NCI-H1436 (cell line): ENCODE measurements at places on chromosomes 2 and 18.

- peak; percentile 6 for DNase-seq
These were observed 117.4 kb upstream of the RPRM start for GRCh38 chr2:153595939-153596338.

GRCh38 chr2:168501466-168502065 is 45.5 kb downstream of the CERS6 start:
- no peak for DNase-seq

DNA sequence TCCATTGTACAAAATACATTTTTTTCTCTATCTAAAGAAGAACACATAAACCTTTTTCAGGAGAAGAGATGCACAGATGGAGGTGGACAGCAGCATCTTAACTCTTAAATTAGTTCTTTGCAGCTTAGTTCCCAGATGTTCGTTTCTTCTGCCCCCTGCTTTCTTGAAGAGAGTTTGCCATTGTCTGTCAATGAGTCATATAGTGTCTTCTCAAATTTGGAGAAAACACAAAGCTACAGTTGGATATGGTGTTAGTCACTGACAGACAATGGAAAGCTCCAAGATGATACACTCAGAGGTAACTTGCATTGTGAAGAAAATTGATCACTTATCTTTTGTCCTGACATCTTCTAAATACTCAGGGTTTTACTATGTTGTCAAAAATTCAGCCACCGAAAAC is 48.8 kb upstream of the TMEFF2 start:
- no peak for DNase-seq

DNA sequence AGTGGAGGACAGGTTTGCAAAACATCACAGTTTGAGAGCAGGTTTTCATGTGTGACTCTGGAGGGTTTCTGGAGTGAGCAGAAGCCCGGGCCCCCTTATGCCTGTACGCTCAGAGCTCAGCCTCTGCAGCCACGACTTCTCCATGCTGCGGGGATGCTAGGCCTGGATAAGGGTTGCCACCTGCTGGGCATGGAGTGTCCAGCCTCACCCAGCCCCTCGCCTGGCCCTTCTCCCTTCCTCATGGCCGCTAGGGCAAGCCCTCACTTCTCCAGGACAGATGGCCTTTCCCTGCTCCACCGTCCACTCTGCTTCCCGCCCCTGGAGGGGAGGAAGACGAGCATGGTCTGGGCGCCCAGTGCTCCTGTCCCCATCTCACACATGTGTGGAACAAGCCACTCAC is 318.7 kb downstream of the GBX2 start:
- no peak for DNase-seq

DNA sequence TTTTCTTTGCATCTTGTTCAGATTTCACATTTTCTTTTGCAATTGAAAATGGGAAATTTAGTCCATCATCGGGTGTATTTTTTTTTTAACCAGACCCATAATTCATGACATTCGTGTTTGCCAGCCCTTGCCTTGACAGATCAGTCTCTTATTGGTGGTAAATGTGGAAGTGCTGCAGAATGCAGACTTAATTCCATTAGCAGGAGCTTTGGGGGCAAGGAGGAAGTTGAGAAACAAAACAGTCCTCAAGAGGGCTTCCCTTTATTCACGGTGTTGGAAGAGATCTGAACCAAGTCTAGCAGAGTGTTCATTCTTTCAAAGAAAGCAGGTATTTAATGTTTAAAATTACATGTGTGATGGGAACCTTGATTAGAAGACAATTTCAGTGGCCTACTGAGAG is 16.6 kb upstream of the RPE start:
- DNase-seq, result no peak

DNA sequence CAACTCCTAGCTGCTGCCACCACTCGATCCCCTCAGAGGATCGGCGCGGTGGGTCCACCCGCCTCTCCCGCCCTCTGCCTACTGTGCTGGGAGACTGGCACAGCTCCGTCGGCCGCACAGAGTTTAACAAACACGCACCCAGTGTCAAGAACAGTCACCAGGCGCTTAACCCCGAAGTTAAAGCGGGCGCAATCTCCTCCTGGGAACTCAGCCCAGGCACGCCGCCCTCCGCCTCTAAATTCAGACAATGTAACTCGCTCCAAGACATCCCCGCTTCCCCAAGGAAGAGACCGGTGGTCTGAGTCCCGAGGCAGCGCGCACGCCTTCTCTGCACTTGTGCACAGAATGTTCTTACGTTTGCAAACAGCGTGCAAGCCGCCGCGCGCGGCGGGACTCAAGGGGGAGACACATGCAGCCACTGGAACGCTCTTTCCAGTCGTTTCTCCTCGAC is 533 bp downstream of the CXCR4 start:
- peak; percentile 17 for DNase-seq

- no peak for DNase-seq
These were observed 12.7 kb downstream of the ICOS start for GRCh38 chr2:203949228-203949627.

GRCh38 chr2:27185331-27186026 is 26.4 kb upstream of the ATRAID start:
- DNase-seq, result no peak

DNA sequence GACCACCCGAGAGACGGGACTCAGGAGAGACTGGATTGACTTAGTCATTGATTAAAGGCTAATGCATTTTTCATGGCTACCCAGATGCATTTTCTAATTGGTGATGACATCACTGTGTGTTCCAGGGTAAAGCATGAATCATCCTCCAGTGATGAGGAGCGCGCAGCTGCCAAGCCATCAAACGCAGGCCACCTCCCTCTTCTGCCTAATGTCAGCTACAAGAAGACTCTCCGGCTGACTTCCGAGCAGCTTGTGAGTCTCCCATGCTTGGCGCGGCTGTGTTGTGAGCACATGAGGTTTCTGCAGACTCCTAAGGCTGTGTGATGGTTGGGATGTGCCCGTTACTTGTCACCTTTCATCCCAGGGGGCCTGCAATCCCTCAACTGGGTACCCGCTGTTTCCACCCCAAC is 56.4 kb downstream of the LPIN1 start:
- no peak for DNase-seq

- DNase-seq, result no peak
These were observed 64.1 kb downstream of the CPS1 start for GRCh38 chr2:210620456-210620855.

GRCh38 chr2:95061119-95061512 is 35.6 kb downstream of the MAL start:
- DNase-seq, result no peak

GRCh38 chr18:23243178-23243577 is 107.9 kb downstream of the CABLES1 start:
- peak; percentile 25 for DNase-seq

DNA sequence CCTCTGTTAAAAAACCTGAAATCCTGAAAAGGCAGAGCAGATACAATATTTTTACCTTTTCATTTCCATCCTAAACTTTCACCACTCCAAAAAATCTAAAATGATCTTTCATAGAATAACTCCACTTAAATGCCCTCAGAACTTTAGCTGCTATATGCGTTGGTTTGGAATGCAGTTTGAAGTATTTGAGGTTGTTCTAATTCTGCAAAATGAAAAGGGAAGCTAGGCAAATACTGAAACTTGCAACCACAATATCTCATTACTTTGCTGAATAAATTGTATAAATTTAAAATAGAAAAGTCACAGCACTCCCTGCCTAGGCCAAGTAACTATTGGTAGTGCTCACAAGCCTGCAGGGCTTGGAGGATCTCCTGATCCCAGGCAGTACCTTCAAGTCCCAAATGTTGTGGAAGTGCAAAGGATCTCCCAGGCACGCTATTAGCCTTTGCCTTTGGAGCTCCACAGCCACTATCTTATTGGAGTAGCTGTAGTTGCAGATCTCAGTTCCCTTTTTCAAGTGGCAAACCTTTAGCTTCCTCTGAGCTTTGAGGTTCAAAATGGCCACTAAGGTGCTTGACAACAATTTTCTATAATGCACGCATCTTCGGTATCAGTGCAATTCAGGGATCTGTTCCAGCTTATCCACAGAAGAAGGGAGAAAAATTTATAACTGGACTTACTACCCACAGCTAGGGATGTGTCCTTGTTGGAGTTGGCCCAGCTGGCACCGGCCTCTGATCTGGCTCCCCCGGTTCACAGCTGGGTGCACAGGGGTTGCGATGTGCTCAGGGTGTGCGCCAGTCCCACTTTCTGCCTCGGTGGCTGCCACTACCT is 43.4 kb upstream of the ANKRD62 start:
- DNase-seq, result no peak

GRCh38 chr2:8997631-8998030 is 5.9 kb downstream of the MBOAT2 start:
- DNase-seq, result no peak

GRCh38 chr2:146874260-146874658 is 970.6 kb upstream of the ACVR2A start:
- no peak for DNase-seq

DNA sequence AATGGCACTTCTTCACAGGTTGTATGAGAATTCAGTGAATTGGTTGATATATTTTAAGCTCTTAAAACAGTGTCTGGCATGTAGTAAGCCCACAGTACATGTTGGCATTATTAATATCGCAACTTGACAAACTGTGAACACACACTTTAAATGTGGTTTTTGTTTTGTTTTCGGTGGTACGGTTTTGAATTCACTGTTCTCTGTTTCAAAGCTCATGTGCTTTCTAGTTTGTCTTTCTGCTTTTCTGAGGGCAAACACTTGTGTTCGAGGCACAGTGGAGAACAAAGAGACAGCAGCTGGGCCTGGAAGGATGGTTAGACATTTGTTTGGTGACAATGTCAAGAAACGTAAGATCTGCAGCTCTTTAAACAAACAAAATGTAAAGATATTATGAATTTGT is 276.5 kb upstream of the MC4R start:
- peak; percentile 14 for DNase-seq

GRCh38 chr2:215896921-215897320 is 116.4 kb downstream of the MREG start:
- peak; percentile 4 for DNase-seq

- DNase-seq, result no peak
These were observed 112.9 kb upstream of the GYPC start for GRCh38 chr2:126543081-126543480.

- DNase-seq, result no peak
These were observed 175.6 kb downstream of the ALPK2 start for GRCh38 chr18:58453167-58453808.

DNA sequence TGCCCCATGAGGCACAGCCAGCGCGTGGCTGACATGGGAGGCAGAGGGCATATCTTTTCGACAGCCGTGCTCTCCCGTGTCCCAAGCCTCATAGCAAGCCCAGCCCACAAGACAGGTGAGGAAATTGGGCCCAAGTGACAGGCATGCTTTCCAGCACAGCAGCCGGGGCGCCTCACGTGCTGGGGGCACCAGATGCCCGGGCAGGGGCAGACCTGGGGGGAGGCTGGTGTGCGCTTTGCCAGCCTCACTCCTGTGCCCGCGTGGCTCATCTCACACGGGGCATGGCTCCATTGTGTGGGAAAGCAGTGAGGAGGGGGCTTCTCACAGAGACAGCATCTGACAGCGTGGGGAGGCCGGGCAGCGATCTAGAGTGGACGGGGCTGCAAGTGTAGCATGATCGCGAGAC is 93.2 kb downstream of the USP40 start:
- DNase-seq, result no peak

- DNase-seq, result no peak
These were observed 1004.4 kb upstream of the CDH2 start for GRCh38 chr18:29181151-29181901.

- no peak for DNase-seq
These were observed 215.7 kb upstream of the CYP26B1 start for GRCh38 chr2:72363406-72363805.

DNA sequence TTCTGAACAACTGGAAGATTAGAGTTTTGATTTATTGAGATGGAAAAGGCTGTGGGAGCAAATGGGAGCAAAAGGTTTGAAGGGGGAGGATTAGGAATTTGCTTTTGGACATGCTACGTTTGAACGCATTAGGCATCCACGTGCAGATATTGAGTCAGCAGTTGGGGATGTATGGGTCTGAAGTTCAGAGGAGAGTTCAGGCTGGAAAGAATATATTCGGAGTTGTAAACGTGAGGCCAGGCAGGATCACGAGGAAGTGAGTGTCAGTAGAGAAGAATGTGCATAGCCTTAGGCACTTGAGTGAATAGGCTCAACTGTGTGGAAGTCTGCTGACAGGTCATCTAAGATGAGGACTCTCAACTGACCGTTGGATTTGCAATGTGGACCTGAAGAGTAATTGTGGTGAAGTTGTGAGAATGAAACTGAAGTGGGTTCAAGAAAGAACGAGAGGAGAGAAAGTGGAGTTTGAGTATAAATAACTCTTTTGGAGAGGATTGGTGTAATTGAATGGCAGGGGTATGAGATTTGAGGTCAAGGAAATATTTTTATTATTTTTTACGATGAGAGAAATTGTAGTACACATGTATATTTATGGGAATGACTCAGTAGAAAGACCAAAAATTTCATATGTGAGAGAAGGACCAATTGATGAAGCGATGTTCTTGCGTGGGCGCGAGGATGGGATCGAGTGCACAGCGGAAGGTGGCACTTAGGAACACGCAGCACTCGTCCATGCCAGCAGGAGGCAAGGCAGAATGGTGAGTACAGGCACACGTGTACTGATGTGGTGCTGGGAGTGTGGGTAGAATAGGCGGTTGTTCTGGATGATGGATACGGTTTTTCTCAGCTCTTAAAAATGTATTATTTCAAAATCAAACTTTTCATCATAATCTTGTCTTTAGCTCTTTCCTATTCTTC is 40.5 kb upstream of the POLE4 start:
- DNase-seq, result no peak

GRCh38 chr2:86786001-86786536 is 4.6 kb downstream of the CD8A start:
- DNase-seq, result no peak

GRCh38 chr18:44736664-44737380 is 56.1 kb downstream of the SETBP1 start:
- no peak for DNase-seq

DNA sequence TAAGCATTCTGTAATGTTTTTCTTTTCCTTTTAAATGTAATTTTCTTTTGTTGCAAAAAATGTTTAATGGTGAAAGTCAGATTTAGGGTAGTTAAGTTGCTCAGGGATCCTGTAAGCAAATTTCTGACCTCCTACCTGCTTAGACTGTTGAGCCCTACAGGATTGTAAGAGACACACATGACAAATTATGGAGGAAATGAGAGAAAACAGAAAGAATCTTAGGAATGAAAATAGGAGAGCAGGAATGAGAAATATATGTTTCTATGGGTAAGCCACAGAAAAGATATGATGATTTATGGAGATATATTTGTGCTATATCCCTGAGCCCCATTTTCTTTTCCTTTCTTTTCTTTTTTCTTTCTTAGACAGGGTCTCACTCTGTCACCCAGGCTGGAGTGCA is 28.3 kb downstream of the CYBRD1 start:
- no peak for DNase-seq

DNA sequence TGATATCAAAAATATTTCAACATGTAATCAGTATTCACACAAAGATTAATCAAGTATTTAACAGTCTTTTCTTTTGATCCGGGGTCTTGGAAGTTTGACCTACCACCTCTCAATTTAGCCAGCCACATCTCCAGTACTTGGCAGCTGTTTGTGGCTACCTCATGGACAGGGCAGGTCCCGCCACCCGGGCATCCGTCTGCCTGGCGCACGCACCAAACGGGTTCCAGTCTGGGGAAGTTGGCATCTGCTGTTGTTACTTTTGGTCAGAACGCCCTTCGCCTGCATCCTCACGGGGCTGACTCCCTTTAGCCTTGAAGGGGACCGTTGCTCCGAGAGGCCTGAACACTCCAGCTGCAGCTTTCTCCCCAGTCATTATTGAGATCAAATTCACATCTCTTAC is 81.7 kb downstream of the NEDD4L start:
- DNase-seq, result no peak

GRCh38 chr18:45755934-45756333 is 32.0 kb downstream of the SLC14A1 start:
- DNase-seq, result no peak

- peak; percentile 32 for DNase-seq
These were observed 32.8 kb upstream of the IL1B start for GRCh38 chr2:112869258-112869842.

GRCh38 chr2:84641021-84641420 is 124.7 kb downstream of the DNAH6 start:
- DNase-seq, result no peak
